Stimulated activated CD4-positive, alpha-beta T cell treated with anti-CD3 and anti-CD28 coated beads, Interleukin-1b, Interleukin-23, amount 100 ng/mL, for 24 hours (primary cell): ENCODE measurements at places on chromosomes 16 and 17.

GRCh38 chr16:24645739-24646645 lies 83.5 kb upstream of the TNRC6A start:
- no peak for DNase-seq

DNA sequence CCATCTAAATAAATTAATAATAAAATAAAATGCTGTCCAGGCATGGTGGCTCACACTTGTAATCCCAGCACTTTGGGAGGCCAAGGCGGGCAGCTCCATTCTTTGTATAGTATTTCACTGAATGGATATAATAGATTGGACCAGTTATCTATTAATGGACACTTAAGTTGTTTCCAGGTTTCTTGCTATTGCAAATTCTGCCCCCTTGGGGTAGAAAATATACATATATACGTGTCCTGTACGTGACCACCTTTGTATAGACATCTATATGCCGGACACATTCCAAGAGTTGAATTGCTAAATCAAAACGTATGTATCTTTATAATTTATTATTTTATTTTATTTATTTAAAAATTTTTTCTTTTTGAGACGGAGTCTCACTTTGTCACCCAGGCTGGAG lies 3.9 kb upstream of the EXOC7 start:
- no peak for DNase-seq

- DNase-seq = no peak
Observed at GRCh38 chr17:82788206-82789001, 36.5 kb downstream of the TBCD start.

DNA sequence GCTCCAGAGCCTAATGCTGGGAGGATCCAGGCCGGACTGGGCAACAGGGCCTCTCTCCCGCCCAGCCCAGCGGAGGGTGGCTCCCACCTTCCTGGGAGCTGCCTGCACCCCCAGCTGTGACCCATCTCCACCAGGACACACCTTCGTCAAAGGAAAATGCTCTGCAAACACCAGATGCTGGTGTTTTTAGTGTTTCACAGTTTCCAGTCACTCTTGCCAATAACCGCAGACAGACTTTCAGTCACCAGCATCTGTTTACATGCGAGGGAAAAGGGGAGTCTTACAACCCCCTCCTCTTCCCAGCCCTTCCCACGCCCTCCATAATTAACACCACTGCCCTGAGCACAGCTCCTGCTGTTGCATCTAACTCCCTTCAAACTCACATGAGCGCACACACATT lies 25.3 kb downstream of the KLHDC4 start:
- no peak for DNase-seq

DNA sequence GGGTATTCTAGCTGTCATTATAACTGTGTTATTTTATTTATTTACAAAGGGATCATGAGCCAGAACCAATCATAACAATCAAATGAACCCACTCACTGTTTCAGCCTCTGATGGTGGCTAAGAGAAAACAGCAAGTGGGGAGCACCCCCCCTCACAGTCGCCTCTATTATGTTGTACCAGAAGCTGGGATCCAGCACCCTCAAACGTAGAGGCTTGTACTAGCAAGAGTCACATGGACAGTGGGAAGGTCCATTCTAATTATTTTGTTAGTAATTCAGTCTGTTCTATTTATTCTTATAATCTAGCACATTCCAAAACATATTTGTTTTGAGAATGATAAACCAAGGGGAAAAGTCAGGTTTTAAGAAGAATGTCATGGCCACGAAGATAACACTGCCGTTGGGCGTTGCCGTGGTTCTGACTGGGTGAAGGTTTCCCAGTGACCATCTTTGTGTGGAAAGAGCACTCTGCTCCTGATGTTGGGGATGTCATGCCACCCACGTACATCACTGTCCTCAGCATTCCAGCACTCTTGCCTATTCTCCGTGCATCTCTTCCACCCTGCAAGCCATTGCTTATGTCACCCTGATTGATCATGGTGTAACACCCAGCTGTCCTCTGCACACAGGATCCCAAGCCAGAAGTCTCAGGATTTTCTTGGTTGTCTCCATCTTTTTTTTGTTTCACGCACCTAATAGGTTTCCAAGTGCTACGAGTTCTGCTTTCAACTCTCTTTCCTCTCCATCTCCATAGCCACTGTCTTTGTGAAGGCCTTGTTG lies 205.8 kb downstream of the PRKCA start:
- DNase-seq = no peak

- no peak for DNase-seq
Observed at GRCh38 chr16:27811881-27812280, 251.6 kb downstream of the GSG1L start.

GRCh38 chr16:58913456-58913855 lies 179.3 kb upstream of the GOT2 start:
- no peak for DNase-seq

GRCh38 chr16:79871906-79872305 lies 271.4 kb upstream of the MAF start:
- DNase-seq = no peak

DNA sequence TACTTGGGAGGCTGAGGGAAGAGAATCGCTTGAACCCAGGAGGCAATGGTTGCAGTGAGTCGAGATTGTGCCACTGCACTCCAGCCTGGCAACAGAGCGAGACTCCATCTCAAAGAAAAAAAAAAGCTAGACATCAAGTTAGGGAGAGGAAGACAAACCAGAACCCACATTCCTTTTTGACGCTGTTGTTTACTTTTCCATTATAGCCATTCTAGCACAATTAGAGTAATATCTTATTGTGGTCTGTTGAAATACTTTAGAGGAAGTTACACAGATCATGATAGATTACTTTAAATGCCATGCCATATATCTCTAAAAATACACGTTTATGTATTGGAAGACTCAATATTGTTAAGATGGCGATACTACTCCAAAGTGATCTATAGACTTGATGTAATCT lies 16.5 kb upstream of the ABCC1 start:
- no peak for DNase-seq

GRCh38 chr17:17152385-17152784 lies 53.7 kb downstream of the PLD6 start:
- DNase-seq = no peak

DNA sequence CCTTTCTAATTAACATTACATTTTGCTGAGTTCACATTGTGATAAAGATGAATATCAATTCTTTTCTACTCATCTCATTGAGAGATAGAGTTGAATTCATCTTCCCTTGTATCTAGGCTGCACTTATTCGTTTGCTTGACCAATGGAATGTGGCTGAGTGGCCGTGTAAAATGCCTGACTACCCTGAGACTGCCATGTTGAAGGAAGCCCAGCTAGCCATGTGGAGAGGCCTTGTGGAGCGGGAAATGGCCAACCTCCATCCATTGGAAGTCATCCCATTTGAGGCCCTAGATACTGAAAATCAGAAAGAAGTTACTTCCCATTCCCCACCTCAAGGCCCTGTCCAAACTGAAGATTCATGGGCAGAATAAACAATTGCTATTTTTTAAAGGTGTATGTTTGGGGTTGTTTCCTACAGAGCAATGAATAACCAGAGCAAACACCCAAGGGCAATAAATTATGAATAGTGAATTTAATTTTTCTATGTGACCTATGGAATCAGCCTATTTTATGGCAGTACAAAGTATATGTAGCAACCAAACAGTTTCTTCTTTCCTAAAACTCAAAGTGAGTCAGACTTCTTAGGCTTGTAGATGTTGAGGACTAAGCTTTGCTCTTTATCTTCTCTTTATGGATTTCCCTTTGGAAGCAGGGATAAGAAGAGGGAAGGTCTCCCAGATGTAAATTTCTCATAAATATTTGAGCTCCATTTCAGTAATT lies 545.1 kb downstream of the MAF start:
- DNase-seq = no peak

GRCh38 chr16:86789621-86790051 lies 211.3 kb downstream of the FOXL1 start:
- no peak for DNase-seq
